Activated naive CD4-positive, alpha-beta T cell treated with anti-CD3 and anti-CD28 coated beads for 36 hours (primary cell): ENCODE measurements at places on chromosomes 4 and X.
A peak's percentile ranks its signal among the peaks of the same experiment; 100 is the strongest.

DNA sequence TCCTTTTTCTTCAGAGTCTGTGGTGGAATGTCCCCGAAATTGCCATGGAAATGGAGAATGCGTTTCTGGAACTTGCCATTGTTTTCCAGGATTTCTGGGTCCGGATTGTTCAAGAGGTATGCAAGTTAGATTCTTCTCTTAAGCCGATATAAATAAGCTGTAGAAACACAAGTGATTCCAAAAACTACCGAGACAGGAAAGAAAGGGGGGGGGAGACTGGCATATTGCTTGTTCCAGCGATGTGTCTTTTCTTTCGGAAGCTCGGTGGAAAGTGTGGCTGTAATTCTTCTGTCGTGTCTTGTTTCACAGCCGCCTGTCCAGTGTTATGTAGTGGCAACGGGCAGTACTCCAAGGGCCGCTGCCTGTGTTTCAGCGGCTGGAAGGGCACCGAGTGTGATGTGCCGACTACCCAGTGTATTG is 236.9 kb downstream of the DCTD start:
- no peak for DNase-seq

- DNase-seq, result peak; percentile 26
Measured at GRCh38 chrX:21926527-21927278, 13.8 kb upstream of the SMS start.

DNA sequence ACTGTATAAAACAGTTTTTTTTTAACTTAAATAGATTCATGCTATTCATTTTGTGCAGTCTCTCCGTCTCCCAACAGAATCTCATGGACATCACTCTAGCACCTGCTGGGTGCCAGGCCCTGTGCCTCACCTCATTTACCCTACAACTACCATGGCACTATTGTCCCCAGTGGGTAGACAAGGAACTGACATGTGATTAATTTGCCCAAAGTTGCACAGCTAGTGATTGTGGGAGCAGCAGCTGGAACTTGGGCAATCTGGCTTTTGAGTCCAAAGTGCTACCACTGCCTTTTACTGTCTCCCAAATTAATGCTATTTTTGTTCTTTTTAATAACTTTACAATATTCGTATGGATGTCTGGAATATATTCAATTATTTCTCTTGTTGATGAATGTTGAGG is 11.2 kb upstream of the PGRMC2 start:
- no peak for DNase-seq

- DNase-seq, result no peak
Measured at GRCh38 chr4:32735856-32736590, 2015.9 kb downstream of the PCDH7 start.

- DNase-seq, result no peak
Measured at GRCh38 chr4:6252051-6252450, 17.6 kb upstream of the WFS1 start.

GRCh38 chrX:153644356-153645125 is 2.5 kb upstream of the DUSP9 start:
- DNase-seq, result no peak
